B cell (primary cell): ENCODE measurements at places on chromosomes 11 and 22. TPM values are rescaled to one million over a fixed set of nuclear protein-coding genes. Genes with fewer than 3 reads are reported as not detected.

DNA sequence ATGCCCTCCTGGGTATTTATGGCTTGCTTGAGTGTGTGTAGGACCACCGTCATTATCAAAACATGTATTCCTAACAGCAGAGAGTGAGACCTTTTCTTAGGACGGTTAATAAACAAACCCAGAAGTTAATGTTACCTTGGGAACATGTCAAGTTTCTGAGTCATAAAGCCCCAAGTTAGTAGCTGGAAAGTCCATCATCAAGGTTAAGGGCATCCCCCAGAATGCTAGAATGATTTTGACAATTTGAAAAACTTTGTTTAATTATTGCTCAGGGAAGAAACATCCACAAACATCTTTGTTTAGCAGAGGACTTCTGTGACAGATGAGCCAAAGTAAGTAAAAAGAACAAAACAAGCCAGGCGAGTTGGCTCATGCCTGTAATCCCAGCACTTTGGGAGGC lies 20.0 kb downstream of the CAVIN3 start:
- DNase-seq = no peak

GRCh38 chr22:40512426-40513136 lies 123.9 kb downstream of the MRTFA start:
- DNase-seq = no peak

DNA sequence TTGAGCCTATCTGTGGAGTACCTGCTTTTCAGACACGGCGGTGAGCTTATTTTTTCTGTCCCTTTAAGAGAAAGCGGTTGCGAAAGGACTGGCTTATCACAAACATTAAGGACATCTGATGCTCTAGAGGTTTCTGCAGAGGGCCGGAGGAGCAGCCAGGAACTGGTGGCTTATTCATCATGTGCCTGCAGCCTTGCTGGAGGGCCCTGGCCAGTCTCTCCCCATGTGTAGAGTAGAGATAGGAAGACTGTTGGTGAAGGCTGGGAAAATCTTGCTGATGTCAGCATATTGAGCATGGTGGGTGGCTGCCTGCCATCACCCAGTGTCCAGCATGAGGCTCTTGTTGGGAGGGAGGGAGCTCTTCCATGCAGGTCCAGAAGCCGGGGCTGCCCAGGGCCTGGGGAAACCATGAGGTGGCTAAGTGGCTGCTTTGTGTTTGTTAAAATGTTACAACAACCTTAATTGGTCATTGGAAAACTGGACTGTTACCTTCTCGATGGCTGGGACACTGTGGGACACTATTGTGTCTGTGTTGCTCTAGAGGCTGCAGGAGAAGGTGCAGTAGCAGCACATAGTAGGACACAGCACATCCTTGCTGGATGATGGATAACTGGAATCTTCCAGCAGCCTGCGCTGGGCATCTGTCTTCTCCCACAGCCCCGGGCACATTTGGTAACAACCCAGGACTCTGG lies 54.3 kb downstream of the TSPAN18 start:
- no peak for DNase-seq

DNA sequence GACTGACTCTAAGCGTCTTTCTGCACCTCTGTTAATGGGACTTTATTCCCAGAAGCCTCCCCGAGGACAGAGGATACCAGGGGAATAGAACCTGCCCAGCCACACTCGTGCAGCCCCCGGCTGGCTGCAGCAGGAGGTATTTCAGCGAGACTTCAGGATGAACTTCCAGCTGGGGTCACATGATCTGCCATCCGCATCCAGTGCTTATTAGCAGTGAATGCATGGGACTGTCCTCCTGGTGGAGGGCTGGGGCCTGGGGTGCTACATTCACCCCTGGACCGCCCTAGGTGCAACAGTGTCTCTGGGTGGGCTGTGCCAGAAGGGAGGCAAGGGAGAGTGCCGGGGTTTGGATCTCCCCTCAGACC lies 1.6 kb downstream of the DUSP8 start:
- peak; percentile 29 for DNase-seq

The IL10RA gene
- 64.1 and 73.3 TPM in 2 replicates for polyA plus RNA-seq

DNA sequence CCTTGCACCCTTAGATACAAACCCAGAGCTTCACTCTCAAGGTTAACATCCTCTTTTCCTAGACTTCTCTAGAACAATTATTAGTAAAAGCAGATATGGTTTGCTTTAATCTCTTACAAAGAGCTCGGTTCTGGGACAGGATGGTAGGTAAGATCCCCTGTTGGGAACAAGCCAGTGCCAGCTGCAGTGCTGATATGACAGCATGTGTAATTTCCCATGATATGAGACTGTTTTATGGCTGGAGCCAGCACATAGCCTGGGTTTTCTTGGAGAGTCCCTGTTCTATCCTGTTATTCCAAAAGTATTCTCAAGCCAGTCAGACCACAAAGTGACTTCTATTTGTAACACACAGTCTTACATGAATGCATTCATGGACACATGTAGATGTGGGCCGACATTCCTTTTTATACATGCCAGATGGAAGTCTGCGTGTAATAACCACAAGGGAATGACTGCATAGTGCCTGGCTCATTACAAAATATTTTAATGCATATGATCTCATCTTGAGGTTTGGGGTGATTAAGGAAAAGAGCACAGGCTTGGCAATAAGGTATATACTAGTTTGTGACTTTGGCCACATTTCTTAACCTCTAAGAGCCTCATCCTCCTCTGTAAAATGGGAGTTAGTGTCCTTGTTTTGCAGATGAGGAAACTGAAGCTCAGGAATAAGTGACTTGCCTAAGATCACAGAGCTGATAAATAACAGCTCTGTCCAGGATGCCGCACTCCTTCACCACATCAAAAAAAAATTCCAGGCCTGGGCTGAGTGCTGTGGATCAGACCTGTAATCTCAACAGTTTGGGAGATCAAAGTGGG lies 21.8 kb downstream of the CLMP start:
- DNase-seq = no peak

The OR4A15 gene
- polyA plus RNA-seq = not detected in 2 replicates

The ELFN2 gene
- 0.06 and 0.07 TPM in 2 replicates for polyA plus RNA-seq

DNA sequence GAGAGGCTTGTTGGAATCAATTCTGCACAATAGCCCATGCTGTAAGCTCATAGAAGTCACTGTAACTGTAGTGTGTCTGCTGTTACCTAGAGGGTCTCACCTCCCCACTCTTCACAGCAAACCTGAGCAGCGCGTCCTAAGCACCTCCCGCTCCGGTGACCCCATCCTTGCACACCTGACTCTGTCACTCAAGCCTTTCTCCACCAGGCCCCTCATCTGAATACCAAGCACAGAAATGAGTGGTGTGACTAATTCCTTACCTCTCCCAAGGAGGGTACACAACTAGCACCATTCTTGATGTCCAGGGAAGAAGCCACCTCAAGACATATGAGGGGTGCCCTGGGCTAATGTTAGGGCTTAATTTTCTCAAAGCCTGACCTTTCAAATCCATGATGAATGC lies 13.3 kb downstream of the SERPIND1 start:
- DNase-seq = no peak

The OMP gene
- polyA plus RNA-seq = not detected in 2 replicates
